ENCODE measurements at places on chromosomes 16 and 17.
A peak's percentile ranks its signal among the peaks of the same experiment; 100 is the strongest.

DNA sequence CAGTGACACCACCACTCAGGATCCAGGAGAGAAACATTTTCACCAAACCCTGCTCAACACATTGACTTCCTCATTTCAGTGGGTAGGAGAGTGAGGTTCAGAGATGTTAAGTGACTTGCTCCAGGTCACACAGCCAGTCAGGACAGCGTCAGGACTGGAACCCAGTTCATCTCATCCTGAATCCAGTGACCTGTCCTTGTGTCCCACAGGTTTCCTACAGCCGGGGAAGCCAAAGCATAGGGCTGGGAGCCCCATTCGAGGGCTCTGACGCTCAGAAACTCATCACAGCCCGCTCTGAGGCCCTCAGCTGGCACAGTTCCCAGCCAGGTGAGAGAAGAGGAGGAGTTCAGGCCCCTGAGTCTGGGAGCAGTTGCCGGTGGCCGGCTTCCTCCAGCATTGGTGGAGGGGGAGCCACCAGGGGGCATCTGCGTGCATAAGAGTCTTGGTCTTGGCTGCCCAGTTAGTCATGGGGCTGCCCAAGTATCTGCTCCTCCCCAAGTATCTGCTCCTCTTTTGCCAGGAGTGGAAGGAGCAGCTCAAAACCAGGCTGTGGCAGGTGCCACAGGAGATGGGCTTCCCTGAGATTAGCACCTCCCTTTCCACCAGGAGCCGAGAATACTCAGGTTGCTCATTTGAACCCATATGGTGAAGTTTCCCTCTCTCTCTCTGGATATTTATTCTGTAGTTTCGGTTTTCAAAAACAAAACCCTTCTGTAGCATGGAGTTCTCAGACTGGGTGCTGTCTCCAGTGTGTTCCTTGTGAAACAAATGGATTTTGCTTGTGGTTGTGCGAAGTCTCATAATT is 56.0 kb downstream of the TNFRSF13B start:
- DNase-seq: peak; percentile 19

- DNase-seq: no peak
These were observed 3.8 kb upstream of the WSCD1 start for GRCh38 chr17:6066183-6066948.

DNA sequence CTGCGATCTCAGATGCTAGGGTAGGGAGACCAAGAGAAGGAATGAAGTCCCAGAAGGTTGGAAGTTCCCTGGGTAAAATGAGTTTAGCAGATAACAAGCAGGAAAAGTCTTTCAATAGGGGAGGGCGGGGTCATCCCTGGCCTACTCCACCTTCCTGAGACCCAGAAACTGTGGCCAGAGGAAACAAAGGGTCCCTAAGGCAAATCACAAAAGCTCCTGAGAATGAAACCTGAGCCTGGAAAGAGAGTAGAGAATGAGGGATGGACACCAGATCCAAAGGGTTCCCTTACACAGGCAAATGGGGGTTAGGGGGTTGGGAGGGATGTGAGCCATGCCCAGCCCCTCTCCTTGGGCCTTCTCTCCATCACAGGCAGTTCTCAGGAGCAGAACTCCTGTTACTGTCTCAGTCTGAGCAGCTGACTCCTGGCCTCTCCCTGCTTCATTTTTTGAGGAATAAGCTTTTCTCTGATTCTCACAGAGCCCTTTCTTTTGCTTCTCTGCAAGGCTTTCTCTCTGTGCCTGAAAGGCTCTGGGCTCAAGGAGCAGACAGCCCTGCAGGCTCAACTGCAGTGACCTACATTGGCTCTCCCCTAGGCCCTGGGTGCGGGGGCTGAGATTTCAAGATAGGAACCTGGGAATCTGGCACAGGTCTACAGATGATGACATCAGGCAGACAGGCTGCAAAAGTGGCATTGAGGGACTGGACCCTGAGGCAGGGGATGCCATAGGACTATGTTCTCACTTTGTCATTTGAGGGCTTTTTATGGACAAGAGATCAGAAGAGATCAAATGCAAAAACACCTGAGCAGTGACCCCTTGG is 9.8 kb upstream of the NR1D1 start:
- no peak for DNase-seq

GRCh38 chr17:51739245-51739886 is 419.1 kb downstream of the CA10 start:
- DNase-seq: no peak

DNA sequence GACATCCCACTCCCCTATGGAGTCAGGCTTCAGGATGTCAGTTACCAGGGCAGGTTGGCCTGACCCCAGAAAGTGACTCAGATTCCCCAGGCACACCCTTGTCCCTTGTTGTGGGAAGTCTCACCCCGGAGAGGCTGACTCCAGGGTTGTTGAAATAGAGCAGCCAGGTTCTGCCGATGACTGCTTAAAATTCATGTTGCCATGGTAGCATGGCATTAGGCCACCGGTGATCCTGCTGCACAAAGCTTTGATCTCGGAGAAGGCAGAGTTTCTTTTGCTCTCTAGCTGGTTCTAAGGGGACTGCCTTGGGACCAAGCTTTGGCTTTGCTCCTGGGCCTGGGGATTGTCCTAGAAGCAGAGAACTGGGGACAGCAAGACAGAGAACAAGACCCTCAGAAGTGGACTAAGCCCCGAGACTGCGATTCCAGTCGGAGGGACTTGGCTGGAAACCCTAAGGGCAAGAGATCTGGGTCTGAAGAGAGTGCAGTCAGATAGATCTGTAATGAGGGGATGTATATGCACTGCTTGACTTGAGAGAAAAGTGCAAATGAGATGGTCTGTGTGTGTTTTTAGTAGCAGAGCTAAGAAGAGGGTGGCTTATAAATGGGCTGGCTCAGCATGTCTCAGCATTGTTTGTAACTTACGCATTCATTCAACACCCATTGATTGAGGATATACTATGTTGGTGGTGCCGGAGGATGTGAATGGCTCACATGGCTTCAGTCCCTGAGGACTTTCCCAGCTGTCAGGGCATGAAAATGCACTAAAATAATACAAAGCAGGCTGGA is 106.9 kb downstream of the RGS9 start:
- DNase-seq: no peak

DNA sequence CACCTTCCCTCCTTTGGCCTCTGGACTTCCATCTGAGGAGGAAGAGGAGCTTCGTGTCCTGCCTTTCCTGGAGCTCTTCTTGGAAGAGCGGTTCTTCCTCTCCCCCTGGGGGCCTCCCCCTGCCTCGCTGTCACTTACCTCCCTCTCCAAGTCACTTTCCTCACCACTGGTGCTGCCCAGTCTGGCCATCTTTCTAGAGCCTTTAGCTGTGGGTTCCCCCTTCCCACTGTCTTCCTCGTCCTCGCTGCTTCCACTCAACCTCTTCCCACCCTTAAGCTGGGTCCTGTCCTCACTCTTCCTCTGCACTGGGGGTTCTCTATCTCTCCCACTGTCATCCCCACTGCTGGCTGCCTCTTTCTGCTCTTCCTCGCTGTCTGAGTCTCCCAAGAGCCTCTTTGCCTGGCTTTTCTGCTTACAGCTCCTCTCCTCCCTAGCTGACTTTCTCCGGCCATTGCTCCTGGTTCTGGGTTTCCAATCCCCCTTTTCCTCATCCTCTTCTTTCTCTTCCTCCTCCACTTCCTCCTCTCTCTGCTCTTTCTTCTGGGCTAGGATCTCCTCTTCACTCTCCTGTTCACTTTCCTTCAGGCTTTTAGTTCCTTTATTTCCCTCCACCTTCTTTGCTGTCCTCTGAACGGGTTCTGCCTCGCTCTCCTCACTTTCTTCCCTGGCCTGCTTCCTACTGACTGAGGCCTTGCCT is 1.4 kb downstream of the HIRIP3 start:
- DNase-seq: no peak

GRCh38 chr17:69725146-69725545 is 310.6 kb downstream of the MAP2K6 start:
- DNase-seq: no peak

GRCh38 chr16:20911361-20911760 is 10.8 kb downstream of the LYRM1 start:
- no peak for DNase-seq

- no peak for DNase-seq
These were observed 22.1 kb upstream of the ADGRG1 start for GRCh38 chr16:57606147-57606846.

- no peak for DNase-seq
These were observed 3.4 kb upstream of the SOX15 start for GRCh38 chr17:7593296-7593695.

- DNase-seq: no peak
These were observed 5.4 kb downstream of the GAS7 start for GRCh38 chr17:10192972-10193371.

DNA sequence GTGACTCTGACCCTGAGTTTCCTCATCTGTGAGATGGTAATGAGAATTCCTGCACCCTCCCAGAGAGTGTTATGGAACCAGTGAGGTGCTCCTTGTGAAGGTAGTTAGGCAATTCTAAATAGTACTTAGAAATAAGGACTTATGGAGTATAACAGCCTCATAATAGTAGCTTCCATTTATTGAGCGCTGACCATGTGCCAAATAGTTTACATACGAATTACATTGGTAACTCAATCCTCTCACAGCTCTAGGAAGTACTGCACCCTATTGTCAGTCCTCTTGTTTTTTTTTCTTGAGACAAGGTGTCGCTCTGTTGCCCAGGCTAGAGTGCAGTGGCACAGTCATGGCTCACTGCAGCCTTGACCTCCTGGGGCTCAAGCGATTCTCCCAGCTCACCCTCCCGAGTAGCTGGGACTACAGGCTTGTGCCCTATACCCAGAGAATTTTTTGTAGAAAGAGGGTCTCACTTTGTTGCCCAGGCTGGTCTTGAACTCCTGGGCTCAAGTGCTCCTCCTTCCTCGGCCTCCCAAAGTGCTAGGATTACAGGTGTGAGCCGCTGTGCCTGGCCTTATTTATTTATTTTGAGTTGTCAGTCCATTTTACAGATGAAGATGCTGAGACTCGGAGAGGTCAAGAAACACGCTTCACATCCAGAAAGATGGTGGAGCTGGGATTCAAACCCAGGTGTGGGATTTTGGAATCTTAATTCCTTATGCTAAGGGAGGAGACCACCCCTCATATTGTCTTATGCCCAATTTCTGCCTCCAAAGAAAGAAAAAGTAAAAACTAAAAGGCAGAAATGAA is 2.9 kb downstream of the TNS4 start:
- DNase-seq: no peak

- DNase-seq: no peak
These were observed 2.7 kb downstream of the MAPT start for GRCh38 chr17:45896803-45897693.

GRCh38 chr17:64627797-64628196 is 34.3 kb downstream of the SMURF2 start:
- no peak for DNase-seq

DNA sequence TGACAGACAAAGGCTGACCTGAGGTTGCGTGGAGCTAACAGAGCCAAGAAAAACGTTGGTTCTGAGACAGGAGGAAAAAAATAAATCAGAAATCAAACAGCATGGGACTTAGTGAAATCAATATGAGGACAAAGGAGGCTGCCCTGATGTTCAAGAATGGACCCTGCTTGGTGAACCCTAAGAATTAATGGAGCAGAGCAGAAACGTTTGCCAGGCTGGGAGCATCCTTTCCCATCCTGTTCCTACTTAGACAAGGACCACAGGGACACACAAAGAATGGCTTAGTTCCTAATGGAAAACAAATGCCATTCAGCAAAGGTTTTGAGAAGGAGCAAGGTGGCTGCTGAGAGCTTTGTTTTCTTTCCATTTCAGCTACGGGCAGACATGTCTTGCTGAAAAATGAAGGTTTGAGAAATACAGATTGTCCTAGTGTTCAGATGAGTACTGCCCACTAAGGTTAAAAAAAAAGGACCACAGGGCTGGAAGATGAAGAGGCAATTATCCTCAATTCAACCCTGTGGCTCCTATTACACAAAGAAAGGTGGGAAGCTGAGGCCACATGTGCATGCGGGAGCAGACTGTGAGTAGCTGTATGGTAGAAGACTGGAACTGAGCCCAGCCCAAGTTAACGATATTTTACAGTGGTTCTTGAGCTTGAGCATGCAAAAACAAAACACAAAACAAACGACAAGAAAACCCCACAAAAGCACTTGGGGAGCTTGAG is 230.1 kb downstream of the SLC39A11 start:
- no peak for DNase-seq

GRCh38 chr17:8020776-8021564 is 17.9 kb upstream of the ALOX15B start:
- DNase-seq: no peak

DNA sequence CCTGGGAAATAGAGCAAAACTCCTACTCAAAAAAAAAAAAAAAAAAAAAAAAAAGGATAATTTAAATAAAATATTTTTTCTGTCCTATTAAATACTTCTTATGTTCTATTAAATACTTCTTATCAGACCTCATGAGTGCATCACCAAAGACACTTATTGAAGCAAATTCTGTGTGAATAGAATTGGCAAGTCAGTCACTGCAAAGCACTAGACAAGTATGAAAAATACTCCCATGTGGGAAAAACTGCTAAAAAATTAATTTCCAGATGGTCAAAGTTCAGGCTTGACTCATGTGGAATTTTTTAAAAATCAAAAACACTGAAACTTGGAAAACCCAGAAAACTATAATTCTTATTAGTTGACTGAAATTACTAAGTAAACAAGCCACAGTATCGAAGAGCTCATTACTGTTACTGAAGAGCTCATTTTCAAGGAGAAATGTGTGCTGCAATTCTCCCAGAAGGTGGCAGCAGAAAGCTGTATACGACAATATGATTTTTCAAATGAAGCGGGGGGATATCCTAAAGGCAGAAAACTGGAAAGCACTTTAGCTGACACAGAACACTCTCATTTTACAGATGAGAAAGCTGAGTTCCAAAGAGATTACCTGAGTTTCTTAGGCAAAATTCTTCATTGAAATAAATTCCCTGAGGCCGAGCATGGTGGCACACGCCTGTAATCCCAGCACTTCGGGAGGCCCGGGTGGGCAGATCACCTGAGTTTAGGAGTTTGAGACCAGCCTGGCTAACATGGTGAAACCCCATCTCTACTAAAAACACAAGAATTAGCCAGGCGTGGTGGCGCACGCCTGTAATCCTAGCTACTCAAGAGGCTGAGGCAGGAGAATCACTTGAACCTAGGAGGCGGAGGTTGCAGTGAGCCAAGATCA is 15.9 kb upstream of the FBXO47 start:
- peak; percentile 64 for DNase-seq

DNA sequence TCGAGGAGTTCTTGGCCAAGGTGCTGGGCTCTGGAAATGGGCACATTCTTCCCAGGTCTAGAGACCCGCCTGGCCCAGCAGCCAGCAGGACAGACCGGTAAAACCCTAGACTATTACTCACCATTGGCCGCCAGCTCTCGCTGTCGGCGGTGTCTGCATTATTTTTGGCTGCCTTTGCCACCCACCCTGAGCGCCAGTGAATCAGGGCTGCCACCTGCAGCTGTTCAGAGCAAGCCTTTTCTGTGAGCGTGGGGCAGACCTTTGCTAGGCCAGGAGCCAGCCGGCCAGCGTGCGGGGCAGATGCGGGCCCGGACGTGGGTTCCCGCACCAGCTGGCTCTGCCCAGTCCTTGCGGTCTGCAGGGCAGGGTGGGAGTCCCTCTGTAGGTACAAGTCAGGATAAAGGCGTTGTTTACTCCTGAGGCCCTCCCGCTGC is 15.8 kb upstream of the CLEC18A start:
- no peak for DNase-seq

DNA sequence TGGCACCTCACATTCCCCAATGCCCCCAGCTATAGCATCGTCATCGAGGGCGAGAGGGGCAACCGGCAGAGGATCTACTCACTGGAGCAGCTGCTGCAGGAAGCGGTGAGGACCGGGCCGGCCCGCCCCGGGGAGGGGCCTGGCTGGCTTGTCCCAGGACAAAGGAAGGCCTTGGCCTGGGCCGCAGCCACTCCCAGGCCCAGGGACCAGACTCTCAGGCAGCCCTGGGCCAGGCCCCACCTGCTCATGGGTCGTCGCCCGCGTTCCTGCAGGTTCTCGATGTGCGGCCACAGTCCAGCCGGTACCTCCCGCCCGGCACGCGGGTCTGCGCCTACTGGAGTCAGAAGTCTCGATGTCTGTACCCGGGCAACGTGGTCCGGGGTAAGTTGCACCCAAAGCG is 53.4 kb downstream of the ACTG1 start:
- DNase-seq: no peak

Measured in muscle of back (tissue), 13 donors.